Sciatic nerve (tissue), 2 donors: ENCODE measurements at places on chromosomes 7 and 10.

DNA sequence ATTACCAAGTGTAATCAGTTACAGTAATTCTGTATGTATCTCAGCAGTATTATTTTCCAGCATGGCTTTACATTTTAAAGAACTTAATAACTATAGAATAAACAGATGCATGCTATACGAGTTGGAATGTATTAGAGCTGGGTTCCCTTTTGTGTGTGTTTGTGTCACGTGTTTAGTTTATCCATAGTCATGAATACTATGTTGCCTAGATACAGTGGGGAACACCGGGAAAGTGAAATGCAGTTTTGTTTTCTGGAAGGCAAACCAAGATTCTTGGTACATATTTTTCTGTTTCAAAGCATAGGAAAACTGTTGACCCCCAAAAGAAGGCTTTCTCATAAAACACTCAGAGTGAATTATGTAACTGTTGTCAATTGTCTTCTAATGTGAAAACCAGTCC is 119.0 kb downstream of the FANK1 start:
- no peak for DNase-seq

GRCh38 chr10:82866424-82867020 is 991.5 kb downstream of the NRG3 start:
- no peak for DNase-seq

GRCh38 chr7:50449501-50449880 is 659 bp downstream of the FIGNL1 start:
- no peak for DNase-seq

DNA sequence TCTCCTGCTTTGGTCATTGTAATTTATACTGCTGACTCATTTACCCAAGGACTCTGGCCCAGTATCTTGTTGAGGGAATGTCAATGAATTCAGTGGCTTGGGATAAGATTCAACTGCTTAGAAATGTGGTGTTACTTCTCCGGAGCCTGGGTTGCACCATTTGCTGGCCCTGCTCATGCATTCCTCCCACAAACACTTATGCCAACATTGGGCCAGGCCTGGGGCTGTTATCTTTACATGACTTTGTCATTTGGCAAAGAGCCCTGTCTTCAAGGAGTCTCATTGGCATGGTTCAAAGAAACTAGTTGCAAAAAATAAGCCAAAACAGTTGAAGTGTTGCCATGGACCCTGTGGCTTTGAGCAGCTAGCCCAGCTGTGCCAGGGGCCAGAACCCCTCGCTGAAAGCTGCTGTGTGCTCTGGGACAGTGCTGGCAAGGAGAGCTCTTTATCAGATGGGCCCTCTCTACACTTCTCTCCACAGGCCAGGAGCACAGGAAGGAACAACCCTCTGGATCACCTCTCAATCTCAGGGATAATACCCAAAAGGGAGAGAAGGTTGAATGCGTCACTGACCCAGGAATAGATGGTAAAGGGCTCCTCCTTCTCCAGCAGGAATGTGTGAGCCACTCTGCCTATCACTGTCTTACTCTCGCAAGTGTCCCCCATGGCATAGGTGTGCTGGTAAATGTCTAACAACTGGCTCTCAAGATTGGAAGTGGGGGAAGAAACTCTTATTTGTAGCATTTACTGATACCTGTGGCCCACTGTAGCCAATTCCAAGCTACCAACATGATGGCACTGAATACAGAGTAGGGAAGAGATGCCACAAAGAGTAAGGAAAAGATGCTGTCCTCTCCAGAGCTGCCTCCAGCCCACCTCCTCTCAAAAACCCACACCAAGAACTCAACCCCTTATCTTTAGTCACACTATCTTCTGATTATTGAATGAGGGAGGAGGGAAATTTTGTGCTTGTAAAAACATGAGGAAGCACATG is 23.5 kb upstream of the PDE1C start:
- DNase-seq = no peak

DNA sequence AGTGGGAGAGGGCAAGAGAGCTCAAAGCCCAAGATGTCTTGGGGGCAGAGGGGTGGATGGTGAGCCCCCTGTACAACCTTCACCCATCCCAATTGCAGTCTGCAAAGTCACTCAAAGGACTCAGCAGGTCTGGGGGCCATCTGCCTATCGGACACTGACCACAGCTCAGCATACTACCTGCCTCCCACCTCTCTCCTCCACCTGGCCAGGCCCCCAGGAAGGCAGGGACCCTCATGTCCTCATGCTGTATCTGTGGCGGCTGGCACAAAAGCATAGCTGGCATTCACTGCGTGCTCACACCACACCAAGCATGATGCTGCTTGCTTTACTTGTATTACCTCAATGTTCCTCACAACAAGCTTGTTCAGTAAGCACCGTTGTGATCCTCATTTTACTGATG is 16.2 kb upstream of the CRHR2 start:
- DNase-seq = no peak

GRCh38 chr7:121739465-121739864 is 133.5 kb upstream of the PTPRZ1 start:
- DNase-seq = no peak

- DNase-seq = peak; percentile 73
Observed at GRCh38 chr10:5283305-5284158, 81.2 kb upstream of the UCN3 start.

GRCh38 chr10:1643161-1643907 is 94.0 kb downstream of the ADARB2 start:
- no peak for DNase-seq

DNA sequence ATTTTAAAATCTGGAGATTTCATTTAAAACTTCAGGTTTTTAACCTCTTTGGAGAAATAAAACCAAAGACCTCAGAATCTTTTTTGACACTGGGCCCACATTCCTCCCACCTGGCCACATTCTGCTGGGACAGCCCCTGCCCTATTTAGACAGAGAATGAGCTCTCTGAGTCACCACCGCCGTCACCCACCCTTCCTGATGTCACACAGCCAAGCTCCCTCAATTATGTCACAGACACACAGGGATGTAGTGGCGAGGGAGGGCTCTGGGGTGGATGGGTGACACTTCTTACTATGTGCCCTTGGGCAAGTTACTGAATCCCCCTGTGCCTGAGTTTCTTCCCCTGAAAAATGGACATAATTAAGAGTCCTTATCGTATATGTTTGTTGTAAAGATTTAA is 162.6 kb downstream of the RAB11FIP2 start:
- no peak for DNase-seq

GRCh38 chr10:12476656-12477055 is 127.3 kb downstream of the CAMK1D start:
- DNase-seq = no peak

DNA sequence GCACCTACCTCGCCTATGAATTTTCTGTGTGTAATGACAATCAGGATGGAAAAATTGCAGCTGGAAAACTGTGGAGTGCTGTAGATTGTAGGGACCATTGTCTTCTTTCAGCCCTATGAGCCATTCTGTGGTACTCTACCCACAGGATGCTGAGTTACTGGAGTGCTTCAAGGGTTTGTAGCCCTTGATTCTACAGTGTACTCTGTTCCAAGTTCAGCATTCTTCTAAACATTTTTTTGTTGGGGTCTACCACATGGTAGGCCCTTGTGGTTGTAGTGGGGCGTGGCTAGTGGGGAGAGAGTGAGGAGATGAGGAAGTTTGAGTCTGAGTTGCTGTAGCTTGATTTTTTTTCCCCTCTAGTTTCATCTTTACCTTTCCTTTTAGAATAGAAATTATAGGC is 33.5 kb downstream of the REEP3 start:
- DNase-seq = no peak

DNA sequence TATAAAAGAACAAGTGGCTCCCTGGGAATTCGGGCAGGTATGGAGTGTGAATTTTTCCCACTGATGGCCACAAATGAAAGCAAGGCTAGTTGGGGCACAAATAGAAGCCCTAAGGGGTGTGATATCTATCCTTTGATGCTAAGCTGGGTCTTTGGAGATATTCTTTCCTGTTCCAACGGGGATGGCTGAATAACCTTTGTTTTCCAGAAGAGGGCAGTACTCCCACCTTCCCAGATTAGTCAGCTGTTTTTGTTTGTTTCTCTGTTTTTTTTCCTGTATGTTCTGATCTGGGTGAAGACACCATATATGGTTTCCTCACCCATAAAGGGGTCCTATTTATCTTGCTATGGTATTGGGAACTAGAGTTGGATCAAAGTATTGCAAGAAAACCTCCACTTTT is 947.7 kb upstream of the SORCS1 start:
- DNase-seq = no peak
